ENCODE measurements at places on chromosomes 6 and 20.

DNA sequence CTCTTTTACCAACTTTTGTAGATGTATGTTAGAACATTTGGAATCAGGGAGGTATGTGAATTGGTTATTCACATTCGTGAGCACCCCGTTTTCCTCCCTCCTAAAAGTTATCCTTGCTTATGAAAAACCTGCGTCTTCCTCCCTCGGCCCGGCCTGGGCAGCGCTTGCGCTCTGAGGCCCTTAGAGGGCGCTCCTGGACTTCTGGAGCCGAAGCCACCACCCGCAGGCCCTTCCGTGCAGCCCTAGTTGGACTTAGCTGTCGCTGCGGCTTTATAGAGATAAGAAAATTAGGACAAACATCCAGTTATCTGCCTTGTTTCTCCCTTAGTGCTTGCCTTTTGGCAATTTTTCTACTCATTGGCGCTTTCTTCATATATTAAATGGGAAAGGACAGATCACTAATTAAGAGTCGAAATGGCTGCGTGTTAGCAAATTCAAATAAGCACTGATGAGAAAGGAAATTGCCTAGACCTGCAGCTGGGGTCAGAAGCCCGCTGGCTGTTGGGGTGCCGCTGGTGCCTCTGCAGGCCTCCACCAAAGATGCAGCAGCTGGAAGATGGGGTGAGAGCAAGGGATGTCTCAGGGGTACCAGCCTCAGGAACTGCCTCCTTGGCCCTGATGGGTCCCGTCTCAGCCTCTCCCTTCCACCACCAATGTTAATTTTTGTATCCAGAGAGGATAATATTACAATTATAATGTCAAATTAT, 5.2 kb downstream of the FNDC1 start:
- peak; percentile 27 for DNase-seq

GRCh38 chr20:10565191-10565921, 108.4 kb downstream of the JAG1 start:
- DNase-seq = no peak

- no peak for DNase-seq
These were observed 97.8 kb downstream of the GMPR start for GRCh38 chr6:16336056-16336818.

DNA sequence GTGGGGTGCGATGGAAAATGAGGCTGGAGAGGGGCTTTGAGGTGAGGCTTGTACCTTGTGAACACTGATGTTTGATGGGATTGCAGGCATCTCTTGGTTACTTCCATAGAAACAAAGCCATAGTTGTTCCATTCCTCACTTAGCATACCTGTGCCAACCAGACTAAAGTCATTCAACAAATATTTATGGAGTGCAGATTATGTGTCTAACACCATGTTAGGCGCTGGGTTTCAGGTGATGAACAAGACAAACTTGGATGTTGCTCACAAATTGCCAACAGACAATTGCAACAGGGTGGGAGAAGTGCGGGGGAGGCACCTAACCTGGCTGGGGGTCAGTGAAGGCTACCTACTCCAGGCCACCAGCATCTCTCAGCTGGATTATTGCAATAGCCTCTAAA, 1.5 kb downstream of the TTPAL start:
- no peak for DNase-seq

DNA sequence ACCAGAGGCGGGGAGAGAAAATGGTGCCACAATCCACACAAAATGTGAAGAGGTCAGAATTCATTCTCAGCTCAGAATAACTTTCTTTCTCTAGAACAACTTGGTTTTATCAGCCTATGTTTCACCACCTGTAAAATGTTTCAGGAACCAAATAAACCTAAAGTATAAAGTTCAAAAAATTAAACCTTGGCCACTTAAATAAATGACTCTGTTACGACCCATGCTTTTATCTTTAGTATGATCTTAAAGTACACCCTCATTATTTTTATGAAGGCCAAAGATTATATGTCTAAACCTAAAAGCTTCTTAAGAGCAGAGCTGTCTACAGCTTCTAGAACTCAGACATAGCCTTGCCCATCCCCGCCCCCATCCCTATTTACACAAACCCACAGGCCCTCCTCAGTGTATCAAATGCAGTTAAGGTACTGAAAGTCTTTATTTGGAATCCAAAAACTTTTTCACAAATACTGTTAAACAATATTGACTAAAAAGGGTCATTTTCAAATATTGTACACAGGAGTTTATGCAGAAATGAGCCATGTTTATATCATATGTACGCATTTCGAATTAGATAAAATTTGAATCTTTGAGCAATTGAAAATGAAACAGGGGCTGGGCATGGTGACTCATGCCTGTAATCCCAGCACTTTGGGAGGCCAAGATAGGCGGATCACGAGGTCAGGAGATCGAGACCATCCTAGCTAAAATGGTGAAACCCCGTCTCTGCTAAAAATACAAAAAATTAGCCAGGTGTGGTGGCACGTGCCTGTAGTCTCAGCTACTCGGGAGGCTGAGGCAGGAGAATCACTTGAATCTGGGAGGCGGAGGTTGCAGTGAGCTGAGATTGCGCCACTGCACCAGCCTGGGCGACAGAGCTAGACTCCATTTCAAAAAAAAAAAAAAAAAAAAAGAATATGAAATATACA, 5.7 kb upstream of the NHSL1 start:
- DNase-seq = no peak

GRCh38 chr6:111973118-111973761, 80.7 kb upstream of the CCN6 start:
- no peak for DNase-seq

DNA sequence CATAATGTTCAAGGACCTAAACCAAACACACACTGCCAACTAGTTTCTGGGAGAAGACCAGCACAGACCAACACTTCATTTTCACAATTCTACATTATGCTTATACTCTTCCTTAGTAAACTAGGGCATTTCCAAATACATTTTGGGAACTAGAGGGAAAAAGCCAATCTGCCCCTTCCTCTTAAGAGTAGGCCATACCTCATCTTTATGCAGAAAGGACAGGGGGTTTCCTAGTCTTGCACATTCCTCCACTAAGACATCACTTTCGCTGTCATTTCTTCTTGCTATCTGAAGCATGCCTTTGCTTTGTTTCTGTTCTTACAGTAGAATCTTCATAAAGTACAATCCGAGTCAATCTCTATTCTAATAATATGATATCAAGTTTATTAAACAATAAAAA, 105.7 kb downstream of the SMLR1 start:
- DNase-seq = no peak

DNA sequence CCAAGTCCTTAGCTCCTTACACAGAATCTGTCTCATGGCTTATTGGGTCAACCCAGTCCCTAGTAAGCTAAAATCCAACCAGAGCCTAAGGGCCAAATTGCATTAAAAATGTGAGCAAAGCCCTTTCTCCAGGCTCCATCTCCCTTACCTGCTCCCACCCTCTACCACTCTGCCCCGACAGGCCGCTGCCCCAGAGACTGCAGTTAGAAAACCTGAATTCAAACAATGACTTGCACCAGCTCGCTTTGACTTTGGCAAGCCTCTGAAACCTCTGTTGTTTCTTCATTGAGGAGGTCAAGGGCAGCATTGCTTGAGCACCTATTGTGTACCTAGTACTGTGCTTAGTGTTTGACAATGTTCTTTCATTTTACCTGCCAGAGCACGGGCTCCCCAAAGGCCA, 188.1 kb upstream of the PMEPA1 start:
- DNase-seq = no peak

DNA sequence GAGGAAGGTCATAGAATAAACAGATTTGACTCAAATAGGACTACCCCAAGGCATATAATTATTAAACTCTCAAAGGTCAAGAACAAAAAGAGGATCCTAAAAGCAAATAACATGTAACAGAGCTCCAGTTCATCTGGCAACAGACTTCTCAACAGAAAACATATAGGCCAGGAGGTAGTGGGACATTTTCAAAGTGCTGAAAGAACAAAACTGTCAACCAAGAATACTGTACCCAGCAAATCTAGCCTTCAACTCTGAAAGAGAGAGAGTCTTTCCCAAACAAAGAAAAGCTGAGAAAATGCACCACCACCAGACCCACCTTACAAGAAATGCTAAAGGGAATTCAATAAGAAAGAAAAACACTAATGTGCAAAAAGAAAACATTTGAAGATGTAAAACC, 11.9 kb downstream of the NQO2 start:
- no peak for DNase-seq

DNA sequence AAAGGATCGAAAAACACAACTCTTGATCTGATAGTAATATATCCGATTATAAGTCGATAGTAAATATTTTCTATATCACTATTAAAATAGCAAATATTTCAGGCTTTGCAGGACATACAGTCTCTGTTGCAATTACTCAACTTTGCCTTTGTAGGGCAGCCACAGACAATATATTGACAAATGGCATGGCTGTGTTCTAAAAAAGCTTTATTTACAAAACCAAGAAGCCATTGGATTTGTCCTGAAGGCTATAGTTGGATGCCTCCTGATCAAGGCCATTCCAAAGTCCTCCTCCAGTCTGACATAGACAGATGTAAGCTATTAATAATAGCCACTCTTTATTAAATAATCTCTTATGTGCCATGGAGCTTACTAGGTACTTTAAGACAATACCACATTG, 5.9 kb downstream of the OCSTAMP start:
- DNase-seq = no peak

DNA sequence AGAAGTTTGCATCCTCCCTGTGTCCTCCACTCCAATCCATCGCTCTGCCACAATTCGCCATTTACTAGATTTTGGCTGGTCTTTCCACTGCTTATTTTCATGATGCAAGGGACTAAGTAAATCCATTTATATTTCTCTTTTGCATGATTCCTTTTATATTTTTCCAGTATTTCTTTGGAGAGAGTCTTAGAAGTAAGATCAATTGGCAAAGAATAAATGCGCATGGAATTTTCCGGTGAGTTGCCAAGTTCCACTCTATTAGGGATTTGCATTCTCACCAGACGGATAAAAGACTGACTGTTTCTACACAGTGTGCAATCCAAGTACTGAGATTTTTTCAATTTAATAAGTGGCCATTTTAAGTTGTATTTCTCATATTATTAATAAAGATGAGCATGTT, 91.7 kb upstream of the PHACTR3 start:
- DNase-seq = no peak

DNA sequence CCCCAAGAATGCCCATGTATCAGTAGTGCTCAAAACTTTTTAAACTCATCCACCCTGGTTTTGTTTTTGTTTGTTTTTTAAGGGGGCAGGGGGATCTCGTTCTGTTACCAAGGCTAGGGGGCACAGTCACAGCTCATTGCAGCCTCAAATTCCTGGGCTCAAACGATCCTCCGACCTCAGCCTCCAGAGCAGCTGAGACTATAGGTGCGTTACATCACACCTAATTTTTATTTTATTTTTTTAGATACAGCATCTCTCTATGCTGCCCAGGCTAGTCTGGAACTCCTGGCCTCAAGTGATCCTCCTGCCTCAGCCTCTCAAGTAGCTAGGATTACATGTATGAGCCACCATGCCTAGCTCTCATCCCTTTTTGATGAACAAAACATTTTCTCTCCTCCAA, 11.2 kb downstream of the PHIP start:
- no peak for DNase-seq

- no peak for DNase-seq
These were observed 724 bp downstream of the CDKN1A start for GRCh38 chr6:36679043-36679833.

GRCh38 chr6:70706491-70707123, 38.9 kb downstream of the SMAP1 start:
- DNase-seq = peak; percentile 49

GRCh38 chr6:1738558-1739081, 128.9 kb downstream of the FOXC1 start:
- no peak for DNase-seq

DNA sequence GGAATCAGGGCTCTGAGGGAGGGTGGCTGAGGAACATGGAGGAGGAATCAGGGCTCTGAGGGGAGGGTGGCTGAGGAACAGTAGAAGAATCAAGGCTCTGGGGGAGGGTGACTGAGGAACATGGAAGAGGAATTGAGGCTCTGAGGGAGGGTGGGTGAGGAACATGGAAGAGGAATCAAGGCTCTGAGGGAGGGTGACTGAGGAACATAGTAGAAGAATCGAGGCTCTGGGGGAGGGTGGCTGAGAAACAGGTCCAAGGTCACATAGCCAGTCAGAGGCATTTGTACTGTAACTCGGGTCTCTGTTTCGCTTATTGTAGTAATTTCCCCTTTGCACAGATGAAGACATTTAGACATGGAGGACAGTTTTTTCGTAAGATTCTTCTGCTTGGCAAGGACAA, 164.8 kb downstream of the SOBP start:
- DNase-seq = no peak
